ENCODE measurements at places on chromosomes 11 and 22.

DNA sequence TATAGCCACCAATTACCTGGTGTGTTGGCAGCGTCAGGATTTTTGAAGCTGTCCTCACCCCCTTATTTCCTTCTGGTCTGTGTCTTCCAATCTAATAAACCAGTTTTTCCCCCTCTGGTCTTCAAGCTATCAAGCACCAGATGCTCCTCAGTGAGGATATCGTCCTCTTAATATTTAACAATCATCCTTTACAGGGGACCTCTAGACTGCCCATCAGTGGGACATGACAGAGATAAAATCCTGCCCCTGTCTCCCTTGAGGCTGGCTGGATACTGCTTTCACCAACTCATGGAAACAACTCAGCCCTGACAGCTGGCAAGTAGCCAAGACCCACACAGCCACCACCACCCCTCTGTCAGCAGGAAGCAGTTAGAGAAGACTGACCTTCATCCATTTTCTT, 421.0 kb upstream of the API5 start:
- DNase-seq = no peak

- no peak for DNase-seq
Observed at GRCh38 chr22:29043906-29044575, 17.6 kb downstream of the C22orf31 start.

DNA sequence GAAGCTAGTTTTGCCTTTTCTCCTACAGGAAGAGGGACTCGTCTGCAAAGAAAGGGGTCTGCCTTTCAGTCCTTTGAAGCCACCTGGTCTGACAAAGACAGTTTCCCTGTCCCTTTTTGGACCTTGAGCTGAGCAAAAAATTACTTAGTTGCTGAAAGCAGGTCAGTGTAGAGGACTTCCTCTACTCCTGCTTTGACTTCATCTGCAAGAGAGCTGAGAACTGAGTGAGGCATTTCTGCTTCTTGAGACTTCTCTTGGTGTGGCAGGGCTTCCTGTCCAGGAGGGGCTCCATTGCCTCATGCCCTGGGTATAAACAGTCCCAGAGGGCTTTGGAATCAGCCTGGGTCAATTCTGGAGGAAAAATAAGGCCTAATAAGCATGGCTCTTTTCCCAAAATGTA, 73.1 kb downstream of the ZNRF3 start:
- DNase-seq = no peak

DNA sequence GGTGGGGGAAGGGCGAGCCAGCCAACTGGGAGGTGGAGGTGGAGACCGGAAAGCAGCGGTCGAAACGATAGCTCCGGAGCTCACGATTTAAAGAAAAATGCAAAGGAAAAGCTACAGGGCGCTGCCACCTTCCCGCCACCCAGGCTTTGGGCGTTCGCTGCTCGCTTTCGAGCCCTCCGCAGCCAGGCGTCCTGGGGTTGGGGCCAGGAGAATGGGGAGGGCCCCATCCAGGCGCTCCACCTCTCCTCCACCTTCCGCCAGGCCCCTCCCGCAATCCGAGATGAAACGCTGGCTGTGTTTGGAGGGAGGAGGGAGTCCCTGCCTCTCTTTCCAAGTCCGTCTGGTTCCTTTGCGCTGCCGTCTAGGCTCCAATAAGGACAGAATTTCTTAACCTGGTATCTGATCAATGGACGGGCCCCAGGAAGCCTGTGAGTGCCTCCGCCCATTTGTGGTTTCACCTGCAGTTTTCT, 483 bp upstream of the ABTB2 start:
- DNase-seq = no peak

DNA sequence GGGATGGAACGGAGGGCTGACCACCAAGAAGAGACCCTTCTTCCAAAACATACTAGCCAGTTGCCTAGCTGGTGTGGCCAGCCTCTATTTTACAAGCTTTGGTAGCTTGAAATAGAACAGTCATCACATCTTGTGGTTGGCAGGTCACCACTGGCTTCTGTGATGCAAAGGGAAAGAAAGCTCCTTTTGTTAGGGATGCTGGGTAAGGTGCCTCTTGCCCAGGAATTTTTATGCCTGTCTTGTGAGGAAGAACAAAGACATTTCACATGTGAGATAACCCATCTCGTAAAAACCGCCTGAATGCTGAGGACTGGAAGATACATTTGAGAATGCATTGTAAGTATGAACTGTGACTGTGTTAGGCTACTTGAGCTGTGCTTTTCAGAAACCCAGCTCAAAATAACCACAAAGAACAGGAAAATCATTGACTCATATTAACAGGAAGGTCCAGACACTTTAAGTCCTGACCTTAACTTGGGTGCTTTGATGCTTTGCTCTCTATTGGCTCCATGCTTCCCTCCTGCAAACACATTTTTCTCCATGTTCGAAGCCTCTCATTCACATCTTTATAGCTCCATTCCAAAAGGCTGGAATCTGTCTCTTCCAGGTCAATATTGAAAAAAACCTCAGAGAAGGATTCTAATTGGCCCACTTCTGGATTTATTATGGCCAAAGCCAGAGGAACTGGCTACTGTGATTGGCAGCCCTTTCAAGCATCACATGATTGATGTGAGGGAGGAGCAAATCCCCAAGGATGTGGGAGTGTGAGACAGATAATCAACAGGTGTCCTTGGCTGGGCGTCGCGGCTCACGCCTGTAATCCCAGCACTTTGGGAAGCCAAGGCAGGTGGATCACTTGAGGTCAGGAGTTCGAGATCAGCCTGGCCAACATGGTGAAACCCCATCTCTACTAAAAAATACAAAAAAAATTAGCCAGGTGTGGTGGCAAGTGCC, 53.9 kb downstream of the MICAL2 start:
- DNase-seq = no peak

GRCh38 chr11:70381872-70382861, 16.2 kb upstream of the CTTN start:
- DNase-seq = no peak

DNA sequence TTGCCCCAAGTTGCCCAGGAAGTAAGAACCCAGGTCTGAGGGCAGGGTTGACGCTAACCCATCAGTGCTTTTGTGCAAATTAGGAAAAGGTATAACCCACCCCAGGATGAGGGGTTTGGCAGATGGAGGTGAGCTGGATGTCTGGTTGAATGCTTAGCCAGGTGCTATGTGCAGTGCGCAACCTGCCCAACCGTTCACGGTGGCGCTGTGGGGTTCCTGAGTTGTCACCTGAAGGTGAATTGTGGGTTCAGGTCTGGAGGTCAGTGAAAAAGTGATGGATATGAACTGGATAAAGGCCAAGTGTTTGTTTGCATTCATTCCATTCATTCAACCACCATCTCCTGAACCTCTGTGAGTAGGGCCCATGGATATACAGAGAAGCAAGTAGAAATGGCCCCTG, 14.3 kb upstream of the LGALS2 start:
- DNase-seq = no peak

DNA sequence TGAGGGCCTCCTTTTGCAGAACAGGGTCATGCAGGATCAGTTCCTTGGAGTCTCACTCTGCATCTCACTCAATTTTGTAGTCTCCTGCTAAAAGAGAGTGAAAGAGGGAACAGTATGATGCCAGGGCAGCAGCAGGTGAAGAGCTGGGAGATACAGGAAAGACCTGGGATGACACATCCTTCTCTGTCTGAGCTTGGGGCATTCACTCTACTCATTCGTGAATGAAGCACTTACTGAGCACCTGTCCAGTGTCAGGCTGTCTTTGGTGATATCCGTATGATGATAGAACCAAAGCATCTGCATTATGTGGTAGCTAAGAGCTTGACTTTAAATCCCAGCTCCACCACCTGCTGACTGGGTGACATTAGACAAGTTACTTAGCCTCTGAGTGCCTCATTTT, 14.4 kb downstream of the SREBF2 start:
- DNase-seq = no peak

DNA sequence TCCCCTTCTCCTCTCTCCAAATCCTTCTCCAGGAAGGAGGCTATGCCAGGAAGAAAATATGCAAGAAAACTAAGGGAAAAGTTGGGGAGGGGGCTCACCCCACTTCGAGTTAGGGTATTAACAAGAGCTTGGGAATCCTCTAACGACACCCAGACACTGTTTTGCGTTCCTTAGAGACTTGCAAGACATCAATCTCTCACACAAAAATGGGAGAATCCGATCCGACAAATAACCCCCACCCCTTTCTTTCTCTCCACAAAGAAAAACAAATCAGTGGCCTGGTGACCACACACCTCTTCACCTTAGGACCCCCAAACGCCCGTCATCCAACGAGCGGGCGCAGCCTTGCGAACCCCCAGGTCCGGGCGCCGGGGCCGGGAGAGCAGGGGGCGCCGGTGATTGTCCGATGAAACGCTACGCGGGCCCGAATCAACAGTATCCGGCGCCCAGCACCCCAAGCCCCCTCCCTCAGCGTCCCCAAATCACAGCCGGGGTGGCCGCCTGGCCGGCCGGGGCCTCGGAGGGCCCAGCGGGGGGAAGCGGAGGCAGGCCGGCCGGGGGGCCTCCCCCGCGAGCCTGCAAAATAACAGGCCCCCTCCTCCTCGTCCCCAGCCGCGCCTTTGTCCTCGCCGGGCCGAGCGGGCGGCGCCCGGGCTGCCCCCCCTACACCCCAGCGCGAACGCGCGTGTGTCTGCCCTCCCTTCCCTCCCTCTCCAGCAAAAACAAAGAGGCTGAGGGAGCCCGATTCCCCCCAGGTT, 690 bp downstream of the CSNK1E start:
- DNase-seq = no peak

DNA sequence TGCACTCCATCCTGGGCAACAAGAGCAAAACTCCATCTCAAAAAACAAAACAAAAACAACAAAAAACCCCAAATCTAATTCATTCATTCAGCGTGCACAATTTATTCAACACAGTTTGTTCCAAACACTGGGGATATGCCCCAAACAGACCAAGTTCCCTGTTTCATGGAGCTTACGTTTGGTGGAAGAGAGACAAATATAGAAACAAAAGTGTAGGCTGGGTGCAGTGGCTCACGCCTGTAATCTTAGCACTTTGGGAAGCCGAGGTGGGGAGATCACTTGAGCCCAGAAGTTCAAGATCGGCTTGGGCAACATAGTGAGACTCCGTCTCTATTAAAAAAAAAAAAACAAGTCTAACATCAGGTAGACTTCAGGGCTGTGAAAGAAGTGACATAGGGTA, 52.4 kb downstream of the PTPRJ start:
- no peak for DNase-seq

GRCh38 chr11:95222817-95223216, 8.2 kb downstream of the SESN3 start:
- no peak for DNase-seq

GRCh38 chr11:114586797-114587196, 8.8 kb downstream of the NXPE4 start:
- DNase-seq = no peak

GRCh38 chr11:88414385-88414861, 76.9 kb upstream of the CTSC start:
- DNase-seq = no peak

GRCh38 chr22:26564181-26564580, 25.8 kb downstream of the TPST2 start:
- no peak for DNase-seq

- no peak for DNase-seq
Observed at GRCh38 chr11:70627219-70627618, 228.9 kb downstream of the CTTN start.

- DNase-seq = no peak
Observed at GRCh38 chr11:128283451-128283850, 303.9 kb downstream of the ETS1 start.

GRCh38 chr22:45868571-45869339, 108.2 kb downstream of the WNT7B start:
- DNase-seq = no peak

GRCh38 chr11:65066315-65066714, 8.0 kb upstream of the NAALADL1 start:
- DNase-seq = no peak

- no peak for DNase-seq
Observed at GRCh38 chr22:35258191-35258988, 1.1 kb downstream of the HMGXB4 start.

GRCh38 chr11:281486-282161, 3.4 kb downstream of the NLRP6 start:
- no peak for DNase-seq

DNA sequence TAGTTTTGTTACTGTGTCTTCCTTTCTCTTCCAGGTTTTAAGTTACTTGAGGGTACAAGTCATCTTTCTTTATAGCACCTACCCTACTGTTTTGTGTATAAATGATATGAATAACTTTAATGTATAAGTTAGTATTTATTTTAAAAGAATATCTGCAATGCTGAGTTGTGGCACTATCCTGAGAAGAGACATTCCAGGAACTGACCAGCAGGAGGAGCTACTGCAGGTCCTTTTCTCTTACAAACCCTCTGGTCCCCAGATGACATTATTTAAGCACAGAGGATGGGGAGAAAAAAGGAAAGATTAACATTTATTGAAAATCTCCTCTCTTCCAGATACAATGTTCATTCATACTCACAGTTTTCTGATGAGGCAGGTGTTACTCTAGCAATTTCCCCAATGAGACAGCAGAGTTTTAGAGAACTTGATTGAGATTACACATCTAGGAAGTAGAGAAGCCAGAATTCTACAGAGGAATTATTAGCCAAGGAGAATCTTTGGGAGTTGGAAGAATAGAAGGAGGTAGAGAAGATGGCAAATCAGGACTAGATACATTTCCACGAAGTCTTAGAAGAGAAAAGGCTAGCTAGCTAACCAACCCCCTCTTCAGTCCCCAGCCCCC, 541.2 kb upstream of the API5 start:
- DNase-seq = no peak

DNA sequence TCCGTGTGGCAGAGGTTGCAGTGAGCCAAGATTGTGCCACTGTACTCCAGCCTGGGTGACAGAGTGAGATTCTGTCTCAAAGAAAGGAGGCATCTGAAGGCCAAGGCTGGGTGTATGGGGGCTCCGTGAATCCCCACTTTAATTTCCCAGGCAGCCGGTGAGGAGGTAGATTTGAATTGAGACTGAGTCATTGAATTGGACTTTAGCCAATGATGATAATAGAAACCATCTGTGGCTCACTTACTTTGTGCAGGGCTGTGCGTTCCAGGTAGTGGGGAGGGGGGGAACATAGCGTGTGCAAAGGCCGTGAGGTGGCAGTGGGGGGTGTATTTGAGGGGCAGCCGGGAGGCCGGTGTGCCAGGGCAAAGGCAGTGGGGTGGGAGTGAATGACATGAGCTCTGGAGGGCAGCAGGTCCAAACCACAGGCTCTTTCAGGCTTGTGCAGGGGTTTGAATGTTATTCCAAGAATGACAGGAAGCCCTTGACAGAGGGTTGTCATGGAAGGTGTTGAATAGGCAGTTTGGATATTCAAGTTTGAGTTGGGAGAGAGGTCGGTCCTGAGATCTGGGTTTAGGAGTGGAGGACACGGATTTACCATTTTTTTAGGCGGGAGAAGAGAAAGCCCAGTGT, 6.1 kb downstream of the ARHGAP8 start:
- DNase-seq = no peak

- no peak for DNase-seq
Observed at GRCh38 chr11:63212742-63213141, 30.7 kb downstream of the SLC22A25 start.

GRCh38 chr11:73331138-73331916, 23.3 kb downstream of the ARHGEF17 start:
- no peak for DNase-seq

DNA sequence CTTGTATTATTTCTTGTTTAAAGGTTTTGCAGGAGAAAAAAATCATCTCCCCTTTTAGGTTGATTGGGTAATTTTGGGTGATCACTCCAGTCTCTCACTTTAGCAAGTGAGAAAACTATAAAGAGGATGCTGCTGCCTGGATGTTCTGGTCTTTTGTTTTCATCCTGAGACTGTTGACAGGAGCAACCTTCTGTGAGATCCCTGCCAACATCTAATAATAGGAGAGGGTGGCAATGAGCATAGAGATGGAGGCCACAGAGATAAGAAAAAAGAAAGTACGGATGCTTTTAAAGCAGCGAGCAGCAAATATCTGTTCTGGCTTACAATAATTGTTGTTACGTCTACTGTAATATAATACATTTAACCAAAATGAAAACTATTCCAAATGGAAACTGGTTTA, 293.6 kb upstream of the MTNR1B start:
- no peak for DNase-seq

- no peak for DNase-seq
Observed at GRCh38 chr22:20622650-20623339, 115.4 kb downstream of the MED15 start.

Measured in stimulated activated CD8-positive, alpha-beta memory T cell treated with anti-CD3 and anti-CD28 coated beads, Interleukin-15, amount 100 ng/mL, for 4 hours (primary cell).